Eye (tissue), 1 donor: ENCODE measurements at places on chromosomes 12 and 14.

DNA sequence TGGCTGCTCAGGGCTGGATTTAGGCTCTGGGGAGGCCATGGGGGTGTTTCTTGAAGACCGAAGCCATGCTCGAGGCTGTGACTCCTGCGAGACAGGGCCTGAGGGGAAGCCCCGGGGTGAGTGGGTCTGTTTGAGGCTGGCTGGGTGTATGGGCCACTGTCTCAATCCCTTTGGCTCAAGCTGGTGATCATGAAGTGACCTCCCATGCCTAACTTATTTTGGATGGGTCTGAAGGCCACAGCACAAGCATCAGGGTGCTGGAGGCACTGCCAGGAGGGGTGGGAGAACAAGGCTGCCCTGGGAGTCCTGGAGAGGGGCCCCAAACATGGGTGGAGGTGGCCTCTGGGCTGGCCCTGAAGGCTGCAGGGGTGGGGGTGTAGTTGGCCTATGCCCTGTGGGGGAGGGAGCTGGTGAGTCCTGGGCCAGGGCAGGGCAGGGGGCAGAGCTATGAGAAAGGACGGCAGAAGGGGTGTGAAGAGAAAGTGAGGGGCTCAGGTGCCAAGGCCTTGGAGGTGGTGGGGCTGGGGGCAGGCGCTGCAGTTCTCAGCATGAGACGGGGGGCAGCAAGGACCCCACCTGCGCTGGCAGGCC, 100.9 kb downstream of the KIF26A start:
- no peak for DNase-seq

DNA sequence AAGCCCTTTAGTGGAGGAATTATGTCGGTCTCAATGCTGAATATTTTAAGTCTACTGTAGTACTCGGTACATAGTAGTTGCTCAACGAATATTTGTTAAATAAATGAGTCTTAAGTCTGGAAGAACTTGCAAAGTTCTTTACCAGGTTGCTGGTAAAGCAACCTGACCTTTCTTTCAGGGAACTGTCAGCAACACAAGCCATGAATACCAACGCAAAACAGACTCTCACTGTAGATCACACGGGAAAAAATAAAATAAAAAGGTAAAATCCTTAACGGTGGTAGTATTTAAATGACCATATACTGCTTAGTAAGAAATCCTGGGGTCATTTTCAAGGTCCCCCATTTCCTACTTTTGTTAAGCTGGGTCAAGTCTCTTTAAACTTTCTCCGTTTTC, 447 bp upstream of the NUBPL start:
- no peak for DNase-seq

DNA sequence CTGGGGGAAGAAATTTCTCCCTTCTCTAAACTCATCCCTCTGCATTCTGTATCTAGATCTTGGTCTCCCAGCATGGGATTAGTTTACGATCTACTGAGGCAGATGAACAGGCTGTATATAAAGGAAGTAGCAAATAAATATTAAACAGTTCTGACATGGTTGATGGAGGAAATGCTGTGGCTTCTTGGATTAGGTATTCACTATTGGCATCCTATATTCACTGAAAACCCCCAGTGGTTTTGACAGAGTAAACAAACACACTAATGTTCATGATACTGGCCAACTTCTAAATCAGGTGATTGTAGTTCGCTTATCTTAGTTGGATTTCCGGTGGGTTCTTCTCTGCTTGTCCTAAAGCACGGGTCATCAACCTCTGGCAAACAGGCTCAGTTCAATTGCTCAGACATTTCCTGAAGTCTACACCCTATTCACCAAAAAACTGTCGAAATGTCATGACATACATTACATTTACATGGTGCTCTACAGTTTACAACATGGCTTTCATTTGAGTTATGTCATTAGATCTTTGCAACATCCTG, 433.9 kb downstream of the EGLN3 start:
- no peak for DNase-seq

- DNase-seq, result no peak
These were observed 7.8 kb downstream of the UBE3B start for GRCh38 chr12:109485201-109485600.

DNA sequence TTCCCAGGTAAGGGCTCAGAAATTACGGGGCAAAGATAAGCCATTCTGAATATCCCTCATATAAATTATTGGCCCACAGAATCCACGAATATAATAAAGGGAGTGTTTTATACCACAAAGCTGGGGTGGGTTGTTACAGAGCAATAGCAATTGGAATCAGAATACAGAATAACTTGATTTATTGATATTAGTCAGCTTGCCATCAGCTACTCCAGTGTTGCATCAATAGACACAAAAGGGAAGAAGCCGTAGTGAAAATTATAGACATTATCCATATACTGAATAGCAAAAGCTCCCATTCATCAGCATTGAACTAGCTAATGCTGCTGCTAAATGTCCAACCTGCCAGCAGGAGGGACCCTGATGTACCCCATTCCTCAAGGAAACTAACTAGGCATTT, 18.3 kb downstream of the MDGA2 start:
- no peak for DNase-seq

- DNase-seq, result no peak
These were observed 32.1 kb upstream of the HECTD1 start for GRCh38 chr14:31239741-31240140.

GRCh38 chr12:26978801-26979200, 35.4 kb downstream of the TM7SF3 start:
- no peak for DNase-seq

GRCh38 chr12:42445891-42446290, 119.9 kb downstream of the PPHLN1 start:
- no peak for DNase-seq

GRCh38 chr12:111598637-111599452, at the start of gene ATXN2:
Gene ATXN2, minus strand, starts transcription at chr12:111599315. Its CDS starts 281 bp downstream, at chr12:111599034.
- DNase-seq, result peak; percentile 89

- no peak for DNase-seq
These were observed 8.1 kb upstream of the P2RX7 start for GRCh38 chr12:121124402-121125109.

- no peak for DNase-seq
These were observed 231.9 kb downstream of the SLC25A21 start for GRCh38 chr14:36940476-36940875.

- peak; percentile 51 for DNase-seq
These were observed 28.5 kb downstream of the FAM222A start for GRCh38 chr12:109741970-109742703.
